ENCODE measurements at places on chromosomes 1 and 21.

DNA sequence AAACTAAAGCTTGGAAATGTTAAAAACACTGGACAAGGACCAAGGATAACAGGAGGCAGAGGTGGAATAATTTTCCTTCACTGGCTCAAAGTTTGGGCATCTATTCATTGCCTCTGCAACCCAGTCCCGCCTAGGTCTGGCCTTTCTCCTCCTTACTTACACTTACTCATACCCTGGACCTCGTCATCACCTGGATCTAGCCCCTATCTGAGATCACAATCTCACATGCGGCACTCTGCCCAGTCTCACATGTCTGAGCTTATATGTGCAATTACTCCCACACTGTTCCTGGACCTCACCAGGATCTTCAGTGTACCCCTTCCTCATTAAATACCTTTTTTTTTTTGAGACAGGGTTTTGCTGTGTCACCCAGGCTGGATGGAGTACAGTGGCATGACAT, 37.6 kb downstream of the NVL start:
- no peak for DNase-seq

DNA sequence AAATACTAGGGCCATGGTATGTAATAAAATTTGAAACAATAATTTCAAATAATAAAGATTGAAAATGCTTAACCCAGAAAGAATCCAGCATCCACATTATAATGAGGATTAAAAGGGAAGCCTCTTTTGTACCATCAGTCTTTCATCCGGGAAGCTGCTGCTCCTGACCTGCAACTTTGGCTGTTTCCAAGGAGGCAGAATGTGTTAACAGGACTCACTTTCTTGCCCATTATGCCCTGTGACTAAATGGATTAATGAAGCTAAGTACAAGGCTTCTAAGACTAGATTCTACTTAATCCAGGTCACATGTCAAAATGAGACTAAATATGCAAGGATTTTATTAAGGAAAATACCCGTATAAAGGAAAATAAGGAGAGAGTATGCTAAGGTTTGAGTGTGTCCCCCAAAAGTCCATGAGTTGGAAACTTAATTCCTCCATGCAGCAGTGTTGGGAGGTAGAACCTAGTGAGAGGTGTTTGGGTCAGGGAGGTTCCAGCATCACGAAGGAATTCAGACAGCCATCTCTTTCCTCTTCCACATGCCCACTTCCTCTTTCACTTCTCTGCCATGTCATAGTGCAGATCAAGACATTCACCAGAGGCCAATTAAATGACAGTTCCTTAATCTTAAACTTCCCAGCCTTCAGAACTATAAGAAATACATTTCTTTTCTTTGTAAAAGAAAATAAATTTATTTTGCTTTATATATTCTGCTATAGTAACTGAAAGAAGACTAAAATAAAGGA, 27.7 kb downstream of the FMO2 start:
- DNase-seq, result no peak

- DNase-seq, result no peak
Measured at GRCh38 chr1:22567197-22567596, 3.9 kb downstream of the EPHA8 start.

GRCh38 chr1:196442366-196442765, 165.9 kb downstream of the KCNT2 start:
- no peak for DNase-seq

GRCh38 chr21:15508554-15508953, 221.2 kb upstream of the USP25 start:
- DNase-seq, result no peak

- no peak for DNase-seq
Measured at GRCh38 chr1:234398849-234399381, 25.7 kb downstream of the COA6 start.

DNA sequence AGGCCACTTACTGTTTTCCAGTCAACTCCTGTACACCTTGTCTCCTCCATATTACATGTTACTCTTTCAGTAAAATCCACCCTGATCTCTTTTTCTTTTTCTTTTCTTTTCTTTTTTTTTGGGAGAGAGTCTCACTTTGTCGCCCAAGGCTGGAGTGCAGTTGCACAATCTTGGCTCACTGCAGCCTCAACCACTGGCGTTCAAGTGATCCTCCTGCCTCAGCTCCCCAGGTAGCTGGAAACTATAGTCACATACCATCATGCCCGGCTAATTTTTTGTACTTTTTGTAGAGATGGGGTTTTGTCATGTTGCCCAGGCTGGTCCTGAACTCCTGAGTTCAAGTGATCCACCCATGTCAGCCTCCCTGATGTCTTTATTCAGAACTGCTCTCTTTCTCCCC, 57.8 kb downstream of the CYYR1 start:
- no peak for DNase-seq

DNA sequence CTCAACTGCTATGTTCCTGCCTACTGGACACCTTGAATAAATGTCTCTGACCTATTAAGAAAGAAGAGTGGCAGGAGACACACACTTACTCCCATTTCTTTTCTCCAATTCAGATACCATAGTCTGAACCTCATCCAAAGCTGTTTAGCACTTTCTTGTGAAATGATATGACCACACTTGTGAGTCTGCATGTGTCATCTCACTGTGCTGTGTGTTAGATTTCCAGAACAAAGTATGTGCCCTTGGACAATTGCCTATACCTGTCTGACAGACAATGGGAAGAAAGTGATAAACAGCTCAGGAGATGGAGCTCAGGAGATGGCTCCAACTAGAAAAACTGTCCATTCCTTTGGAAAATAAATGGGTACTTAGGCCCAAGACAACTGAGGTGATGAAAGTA, 48.4 kb downstream of the USP48 start:
- DNase-seq, result no peak

GRCh38 chr1:46615735-46616134, 876 bp downstream of the MOB3C start:
- no peak for DNase-seq

DNA sequence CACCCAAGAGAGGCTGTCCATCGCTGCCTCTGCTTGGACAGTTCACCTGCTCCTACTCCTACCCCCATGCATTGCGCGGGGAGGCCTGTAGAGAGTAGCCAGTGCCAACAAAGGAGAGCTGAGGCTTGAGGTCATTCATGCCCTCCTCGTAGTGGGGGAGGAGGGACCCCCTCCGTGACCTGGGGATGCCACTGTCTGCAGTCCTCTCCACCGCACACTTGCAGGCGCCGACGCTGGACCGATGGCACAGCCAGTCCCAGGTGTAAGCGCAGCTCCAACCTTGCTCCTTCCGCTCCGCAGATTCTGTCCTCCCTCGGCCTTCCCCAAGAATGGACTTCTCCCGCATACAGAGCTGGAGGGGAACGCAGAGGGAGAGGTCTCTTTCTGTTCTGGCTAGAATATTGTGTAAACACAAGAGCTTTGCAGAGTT, 672 bp upstream of the PHLDA3 start:
- DNase-seq, result no peak

GRCh38 chr1:113488576-113489177, 98.4 kb downstream of the MAGI3 start:
- DNase-seq, result no peak

DNA sequence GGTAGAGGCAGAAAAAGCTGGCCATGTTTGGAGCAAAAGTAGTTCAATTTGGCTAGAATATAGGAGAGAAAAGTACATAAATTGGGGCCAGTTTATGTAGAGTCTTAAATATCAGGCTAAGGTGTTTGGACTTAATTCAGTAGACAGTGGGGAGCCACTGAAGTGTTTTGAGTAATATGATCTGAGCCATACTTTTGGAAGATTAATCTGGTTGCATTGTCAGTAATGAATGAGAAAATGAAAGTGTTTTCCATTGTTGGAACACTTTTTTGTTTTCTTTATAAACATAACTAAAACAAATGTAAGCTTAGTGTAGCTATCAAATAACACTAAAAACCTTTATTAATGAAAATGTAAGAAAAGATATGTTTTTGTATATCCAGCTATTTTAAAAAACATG, 42.1 kb downstream of the POU2F1 start:
- DNase-seq, result no peak

DNA sequence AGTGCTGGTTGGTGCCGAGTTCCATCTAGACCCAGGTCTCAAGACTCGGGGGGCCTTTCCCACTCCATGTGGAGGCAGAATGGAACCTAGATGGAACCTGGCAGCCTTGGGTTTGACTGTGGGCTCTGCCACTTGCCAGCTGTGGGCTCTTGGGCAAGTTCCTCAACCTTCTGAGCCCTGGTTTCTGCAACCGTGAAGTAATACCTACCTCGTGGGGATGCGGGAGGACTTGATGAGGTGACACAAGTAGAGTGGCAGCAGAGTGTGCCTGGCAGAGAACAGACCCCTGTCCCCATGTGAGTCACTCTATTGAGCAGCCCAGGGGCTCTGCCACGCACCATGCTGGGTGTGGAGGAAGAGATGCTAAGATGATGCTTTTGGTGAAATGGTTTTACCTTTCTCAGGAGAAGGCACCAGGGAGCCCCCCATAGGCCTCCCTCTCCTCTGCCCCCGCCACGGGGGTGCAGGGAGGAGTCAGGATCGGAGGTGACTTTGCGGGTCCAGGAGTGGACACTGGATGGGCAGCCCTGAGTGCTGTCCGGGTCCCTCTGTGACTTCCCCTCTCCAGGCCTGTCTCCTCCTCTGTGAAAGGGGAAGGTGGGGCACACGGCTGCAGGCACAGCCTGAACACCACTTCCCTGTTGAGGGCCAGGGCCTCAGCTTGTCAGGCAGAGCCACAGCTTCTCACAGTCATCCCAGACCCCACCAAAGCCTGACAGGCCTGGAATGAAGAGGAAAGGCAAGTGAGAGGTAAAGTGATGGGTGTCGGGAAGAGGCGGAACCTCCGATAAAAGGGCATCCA, 36.7 kb upstream of the EDN2 start:
- DNase-seq, result no peak

GRCh38 chr1:40438391-40439015, 11.8 kb upstream of the ZFP69B start:
- DNase-seq, result no peak

GRCh38 chr1:37449936-37450335, 24.4 kb upstream of the ZC3H12A start:
- no peak for DNase-seq

- DNase-seq, result no peak
Measured at GRCh38 chr1:247961791-247962190, 3.2 kb upstream of the OR2AK2 start.

DNA sequence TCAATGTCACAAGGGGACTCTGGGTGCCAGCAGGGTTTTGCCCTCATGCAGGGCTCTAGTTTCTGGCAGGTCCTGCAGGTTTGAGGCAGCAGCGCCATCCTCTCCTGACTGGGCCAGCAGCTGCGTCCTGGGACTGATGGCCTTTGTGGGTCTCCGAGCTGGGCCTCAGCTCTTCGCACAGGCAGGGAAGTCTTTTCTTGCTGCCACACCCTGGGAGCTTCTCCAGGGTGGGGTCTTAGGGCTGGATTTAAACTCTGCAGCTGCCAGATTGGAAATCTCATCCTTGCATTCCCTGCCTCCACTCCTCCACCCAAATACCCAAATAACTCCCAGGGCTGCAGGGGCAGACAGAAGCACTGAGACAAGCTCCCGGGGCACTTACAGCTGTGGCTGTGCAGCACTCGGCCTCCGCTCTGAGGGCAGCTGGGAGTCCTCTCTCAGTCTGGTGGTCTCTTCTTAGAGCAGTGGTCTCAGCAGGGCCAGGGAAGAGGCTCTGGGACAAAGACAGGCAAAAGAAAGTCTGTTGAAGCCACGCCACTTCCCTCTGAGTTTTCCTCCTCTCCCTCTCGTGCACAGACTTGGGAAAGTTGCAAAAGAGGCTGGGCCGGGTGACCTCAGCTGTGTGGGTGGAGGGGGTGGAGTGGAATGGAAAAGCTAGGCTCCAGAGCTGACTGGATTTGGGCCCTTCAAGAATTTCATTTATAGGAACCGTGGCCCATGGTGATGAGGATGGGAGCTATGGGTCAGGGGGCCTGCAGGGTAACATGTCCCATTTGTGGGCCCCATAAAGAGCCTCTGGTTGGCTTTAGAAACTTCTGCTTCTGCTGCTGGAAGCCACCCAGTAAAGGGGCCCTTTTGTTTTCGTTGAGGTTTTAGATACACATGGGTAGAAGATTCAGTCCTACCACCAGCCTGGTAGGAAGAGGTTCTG, at the start of gene RAB7B:
RAB7B (minus strand) TSS at position 525 of the 931 bp plus-strand sequence. CDS start 9,260 bp downstream, outside the sequence.
- no peak for DNase-seq

- DNase-seq, result no peak
Measured at GRCh38 chr1:20678599-20678998, 17.4 kb upstream of the DDOST start.

All from effector CD4-positive, alpha-beta T cell (primary cell).